Left ventricle myocardium superior (tissue), 1 donor: ENCODE measurements at places on chromosomes 5 and 9. TPM values are rescaled to one million over a fixed set of nuclear protein-coding genes. Genes with fewer than 3 reads are reported as not detected.

The ECPAS gene
- total RNA-seq, result 120 TPM

The QRFP gene
- total RNA-seq, result not detected

- no peak for DNase-seq
Observed at GRCh38 chr5:54872810-54873209, 112.6 kb downstream of the ESM1 start.

DNA sequence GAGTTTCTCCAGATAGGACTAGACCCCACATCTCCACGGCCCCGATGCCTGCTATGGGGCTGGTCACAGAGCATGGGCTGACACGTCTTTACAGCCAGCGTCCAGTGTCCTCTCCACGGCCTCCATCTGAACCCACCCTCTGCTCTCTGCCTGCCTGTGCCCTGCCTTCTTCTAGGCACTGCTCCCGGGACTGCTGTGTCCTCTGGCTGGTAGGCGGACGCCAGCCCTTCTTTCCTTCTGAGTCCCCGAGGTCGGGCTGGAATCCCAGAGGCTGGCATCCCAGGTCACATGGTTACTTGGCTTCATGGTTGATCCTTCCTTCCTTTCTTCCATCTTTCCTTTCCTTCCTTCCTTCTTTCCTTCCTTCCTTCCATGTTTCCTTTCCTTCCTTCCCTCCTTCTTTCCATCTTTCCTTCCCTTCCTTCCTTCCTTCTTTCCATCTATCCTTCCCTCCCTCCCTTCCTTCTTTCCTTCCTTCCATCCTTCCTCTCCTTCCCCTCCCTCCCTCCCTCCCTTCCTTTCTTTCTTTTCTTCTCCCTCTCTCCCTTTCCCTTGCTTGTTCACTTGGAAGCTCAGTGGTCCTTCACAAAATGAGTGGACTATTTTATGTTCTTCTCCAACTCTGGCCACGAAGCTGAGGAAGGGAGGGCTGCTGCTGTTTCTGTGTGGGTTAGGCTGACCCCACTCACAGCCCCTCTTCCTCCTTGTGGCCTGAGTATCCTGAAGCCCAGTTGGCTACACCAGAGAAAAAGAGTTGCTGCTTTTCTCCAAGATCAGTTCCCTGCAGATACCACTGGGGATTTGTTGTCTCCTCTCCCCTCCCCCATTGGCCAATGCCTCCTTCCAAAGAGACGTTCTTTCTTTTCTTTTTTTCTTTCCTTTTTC, 66.8 kb upstream of the NEURL1B start:
- no peak for DNase-seq

- no peak for DNase-seq
Observed at GRCh38 chr5:77935506-77936364, 159.6 kb upstream of the TBCA start.

DNA sequence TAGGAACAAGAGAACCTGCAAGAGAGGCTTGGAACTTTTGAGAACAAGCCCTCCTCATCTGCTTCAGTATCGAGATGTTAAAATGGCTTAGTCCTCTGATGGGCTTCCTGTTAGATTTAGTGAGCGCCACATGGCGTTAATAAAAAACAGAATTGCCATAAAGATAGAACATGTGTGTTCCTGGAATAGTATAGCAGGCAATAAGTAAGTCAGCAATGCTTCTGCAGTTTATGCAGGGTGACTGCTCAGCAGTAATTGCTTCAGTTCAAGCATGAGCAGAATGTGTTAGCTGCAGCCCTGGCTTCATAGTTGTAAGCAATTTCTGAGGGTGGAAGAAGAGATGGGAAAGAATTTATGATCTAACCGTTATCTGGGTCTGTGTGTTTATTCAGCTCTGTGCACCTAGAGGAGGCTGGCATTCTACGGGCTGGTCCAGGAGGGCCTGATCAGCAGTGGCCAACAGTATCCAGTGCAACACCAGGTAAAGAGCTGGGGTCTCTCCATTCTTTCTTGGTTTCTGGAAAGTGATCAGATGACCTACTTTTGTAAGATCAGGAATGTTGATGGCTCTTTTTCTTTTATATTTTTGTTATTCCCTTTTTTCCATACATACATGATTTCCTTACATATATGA, 15.9 kb downstream of the PCDHAC2 start:
- DNase-seq, result no peak

GRCh38 chr9:106861640-106862109, 1.3 kb upstream of the ZNF462 start:
- DNase-seq, result no peak

DNA sequence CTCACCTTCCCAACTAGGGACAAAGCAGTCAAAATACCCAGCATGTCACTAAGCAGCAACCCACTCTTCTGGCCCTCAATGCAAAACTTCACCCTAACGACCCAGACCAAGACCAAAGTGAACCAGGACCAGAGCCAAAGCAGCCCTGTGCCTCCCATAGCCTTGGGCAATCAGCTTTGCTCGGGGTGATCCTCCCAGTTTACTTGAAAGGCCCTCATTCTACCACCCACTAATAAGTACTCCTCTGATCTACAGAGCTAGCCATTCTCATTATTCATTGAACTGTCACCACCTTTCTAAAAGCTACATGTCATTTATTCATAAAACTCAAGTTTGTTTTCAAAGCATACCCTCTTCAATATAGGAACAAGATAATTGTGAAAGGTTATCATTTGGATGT, 221.0 kb downstream of the FRMD3 start:
- no peak for DNase-seq

DNA sequence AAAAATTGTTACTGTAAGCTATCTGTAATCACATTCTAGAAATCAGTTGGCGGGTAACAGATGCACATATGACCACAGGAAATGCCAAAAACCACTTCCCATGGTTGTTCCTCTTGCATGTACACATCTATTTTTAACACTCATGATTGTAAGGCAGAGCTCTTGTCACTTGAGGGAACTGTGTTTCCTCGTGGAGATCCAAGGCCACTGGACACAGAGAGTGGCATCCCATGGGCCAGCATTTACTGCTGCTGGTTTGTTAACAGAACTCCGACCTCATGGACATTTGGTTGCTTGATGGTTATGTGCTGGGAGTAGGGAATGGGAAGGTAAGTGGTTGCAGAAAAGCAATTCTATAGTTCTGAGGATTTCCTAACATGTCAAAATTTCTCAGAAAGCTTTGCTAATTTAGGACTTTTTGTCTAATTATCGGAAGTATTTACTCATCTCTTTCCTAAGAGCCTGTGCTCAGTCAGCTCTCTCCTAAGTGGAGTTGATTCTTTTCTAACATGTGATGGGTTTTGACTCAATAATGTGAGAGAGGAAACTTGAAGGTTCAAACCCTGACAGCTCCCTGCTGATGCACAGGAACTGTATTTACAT, 202.0 kb upstream of the NR3C1 start:
- DNase-seq, result no peak

DNA sequence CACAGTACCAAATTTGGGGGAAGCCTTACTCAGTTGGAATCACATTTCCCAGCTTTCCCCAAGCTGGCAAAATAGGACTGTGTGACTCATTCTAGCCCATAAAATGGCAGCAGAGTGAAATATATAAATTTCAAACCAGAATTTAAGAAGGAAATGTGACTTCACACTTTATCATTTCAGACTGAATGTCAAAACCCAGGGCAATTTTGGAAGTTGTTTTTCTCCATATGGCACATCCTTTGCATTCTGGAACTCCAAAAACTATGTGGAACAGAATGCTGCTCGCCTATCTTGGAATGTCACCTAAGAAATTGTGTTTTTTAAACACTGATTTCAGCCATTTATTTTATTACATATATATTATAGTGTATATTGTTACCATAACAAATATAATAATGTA, 424.7 kb upstream of the ST8SIA4 start:
- no peak for DNase-seq

DNA sequence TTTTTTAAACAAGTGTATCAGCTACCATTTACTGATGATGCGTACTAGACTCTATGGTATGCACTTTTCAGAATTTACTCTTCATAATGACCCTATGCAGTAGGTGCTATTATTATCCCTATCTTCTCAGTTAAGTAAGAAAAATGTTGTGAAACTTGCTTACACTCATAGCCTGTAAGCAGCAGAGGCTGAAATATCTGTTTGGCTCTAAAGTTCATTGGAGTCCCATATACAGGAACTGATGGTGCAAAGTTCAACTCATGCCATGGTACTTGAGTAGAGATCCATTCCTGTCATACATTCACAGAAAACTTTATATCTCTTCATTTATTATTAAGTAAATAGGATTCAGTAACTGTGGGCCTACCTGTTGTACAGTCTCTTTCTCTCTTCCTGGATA, 41.4 kb upstream of the CCDC112 start:
- DNase-seq, result no peak

DNA sequence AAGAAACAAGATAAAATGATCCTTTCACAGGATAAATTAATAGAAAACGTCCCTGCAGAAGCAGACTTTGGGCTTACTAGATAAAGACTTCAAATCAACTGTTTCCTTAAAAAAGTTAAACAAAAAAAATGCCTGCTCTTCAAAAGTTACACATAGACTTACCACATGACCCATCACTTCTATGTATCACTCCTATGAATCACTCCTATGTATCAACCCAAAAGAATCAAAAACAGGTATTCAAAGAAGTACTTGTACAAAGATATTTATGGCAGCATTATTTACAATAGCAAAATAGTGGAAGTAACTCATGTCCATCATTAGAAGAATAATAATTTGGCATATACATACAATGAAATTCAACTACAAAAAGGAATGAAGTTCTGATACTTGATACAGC, 56.3 kb upstream of the PRDM9 start:
- DNase-seq, result no peak

DNA sequence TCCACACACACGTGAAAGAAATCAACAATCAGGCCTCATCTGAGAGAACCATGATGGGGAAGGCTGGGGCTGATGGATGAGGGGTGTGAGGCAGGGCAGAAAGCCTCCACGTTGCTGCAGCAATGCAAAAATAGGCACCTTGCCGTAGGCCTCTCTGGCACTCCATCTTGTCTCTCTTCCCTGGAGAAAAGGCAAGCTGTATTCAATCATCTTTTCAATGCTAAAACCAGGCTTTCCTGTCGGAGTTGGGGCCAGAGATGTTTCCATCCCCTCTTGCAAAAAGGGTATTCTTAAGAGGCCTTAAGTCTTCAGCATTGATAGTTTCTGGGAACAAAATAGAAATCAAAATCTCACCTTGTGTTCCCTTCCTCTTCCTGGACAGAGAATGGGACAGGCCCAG, 80.9 kb downstream of the THBS4 start:
- DNase-seq, result no peak
